SK-N-MC (cell line): ENCODE measurements at places on chromosomes 16 and 17.
A peak's percentile ranks its signal among the peaks of the same experiment; 100 is the strongest.

- peak; percentile 24 for DNase-seq
These were observed 33.7 kb upstream of the KDM8 start for GRCh38 chr16:27169511-27170071.

GRCh38 chr16:83915081-83915480 lies 16.2 kb downstream of the MLYCD start:
- no peak for DNase-seq

DNA sequence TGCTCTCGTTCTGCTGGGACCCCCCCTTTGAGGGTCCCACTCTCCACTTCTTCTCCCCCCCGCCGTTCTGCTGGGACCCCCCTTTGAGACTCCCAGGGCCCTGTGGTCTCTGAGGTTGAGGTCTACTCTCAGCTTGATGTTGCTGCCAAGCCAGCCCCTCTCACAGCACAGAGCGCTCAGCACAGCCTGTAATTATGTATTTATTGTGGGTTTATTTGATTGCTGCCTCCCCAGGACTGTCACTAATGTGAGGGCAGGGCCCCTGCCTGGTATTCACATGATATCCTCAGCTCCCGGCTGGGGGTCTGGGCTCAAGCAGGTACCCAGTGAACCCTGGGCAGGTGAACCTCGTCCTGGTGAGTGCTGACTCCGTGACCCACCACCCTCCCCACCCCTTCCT lies 35.4 kb downstream of the ACTG1 start:
- DNase-seq, result no peak

DNA sequence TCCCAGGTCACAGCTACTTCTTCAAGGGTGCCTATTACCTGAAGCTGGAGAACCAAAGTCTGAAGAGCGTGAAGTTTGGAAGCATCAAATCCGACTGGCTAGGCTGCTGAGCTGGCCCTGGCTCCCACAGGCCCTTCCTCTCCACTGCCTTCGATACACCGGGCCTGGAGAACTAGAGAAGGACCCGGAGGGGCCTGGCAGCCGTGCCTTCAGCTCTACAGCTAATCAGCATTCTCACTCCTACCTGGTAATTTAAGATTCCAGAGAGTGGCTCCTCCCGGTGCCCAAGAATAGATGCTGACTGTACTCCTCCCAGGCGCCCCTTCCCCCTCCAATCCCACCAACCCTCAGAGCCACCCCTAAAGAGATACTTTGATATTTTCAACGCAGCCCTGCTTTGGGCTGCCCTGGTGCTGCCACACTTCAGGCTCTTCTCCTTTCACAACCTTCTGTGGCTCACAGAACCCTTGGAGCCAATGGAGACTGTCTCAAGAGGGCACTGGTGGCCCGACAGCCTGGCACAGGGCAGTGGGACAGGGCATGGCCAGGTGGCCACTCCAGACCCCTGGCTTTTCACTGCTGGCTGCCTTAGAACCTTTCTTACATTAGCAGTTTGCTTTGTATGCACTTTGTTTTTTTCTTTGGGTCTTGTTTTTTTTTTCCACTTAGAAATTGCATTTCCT lies 3.4 kb upstream of the LPCAT2 start:
- no peak for DNase-seq

DNA sequence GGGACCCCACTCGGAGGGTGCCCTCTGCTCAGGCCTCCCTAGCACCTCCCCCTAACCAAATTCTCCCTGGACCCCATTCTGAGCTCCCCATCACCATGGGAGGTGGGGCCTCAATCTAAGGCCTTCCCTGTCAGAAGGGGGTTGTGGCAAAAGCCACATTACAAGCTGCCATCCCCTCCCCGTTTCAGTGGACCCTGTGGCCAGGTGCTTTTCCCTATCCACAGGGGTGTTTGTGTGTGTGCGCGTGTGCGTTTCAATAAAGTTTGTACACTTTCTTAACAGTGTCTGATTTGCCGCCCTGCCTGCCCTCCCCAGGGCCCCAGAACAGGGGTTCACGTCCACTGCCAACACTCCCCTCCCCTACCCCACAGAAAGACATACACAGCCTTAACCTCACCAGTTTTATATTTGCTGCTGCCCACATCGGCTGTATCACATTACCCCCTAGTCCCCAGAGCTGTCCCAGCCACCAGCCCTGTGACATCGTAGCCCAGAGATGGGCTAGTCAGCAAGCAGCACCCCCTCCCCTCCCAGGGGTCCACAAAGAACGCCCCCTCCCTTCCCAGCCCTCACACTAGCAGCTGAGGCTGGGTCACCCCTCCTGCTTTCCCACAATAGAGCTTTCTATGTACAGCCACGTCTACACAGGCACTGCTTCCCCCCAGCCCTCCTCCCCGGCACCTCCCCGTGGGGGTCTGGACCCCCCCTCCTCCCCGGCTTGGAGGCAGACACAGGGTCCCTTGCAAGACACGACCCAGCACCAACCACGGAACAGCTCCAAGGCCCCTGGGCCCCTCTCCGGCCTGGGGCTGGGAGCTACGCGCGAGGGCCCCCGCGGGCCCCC lies 7.9 kb downstream of the GRN start:
- DNase-seq, result no peak

DNA sequence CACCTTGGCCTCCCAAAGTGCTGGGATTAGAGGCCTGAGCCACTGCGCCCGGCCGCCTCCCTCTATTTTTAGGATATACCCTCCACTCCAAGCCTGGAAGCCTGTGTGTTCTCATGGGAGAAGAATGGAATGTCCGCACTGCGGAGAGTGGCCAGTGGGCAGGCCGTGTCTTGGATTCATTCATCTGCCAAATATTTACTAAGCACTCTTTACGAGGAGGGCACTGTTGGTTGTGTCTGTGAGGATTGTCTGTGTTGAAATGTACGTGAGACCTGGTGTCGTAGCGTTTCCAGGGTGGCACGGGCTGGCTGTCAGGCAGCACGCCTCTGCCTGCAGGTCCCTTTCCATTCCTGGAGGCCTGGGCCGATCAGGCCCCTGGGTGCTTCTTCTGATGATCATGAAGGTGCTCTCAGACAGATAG lies 19.2 kb downstream of the PGS1 start:
- DNase-seq, result no peak

GRCh38 chr16:57722210-57722499 lies 13.4 kb upstream of the KATNB1 start:
- DNase-seq, result no peak

DNA sequence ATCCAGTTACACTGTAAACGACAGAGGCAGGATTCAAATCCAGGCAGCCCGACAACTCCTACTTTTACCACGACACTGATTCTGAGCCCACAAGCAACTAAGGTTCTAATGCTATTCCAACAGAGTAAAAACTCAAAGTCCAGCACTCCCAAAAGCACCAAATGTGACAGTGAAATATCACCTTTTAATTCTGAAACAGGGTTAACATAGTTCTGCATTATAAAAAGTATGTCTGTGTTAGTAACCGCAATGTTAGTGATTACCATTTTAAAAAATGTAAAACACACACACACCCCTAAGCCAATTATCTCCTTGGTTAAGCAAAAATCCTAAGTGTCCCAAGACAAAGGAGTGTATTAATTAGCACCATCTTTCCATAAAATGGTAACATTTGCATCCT lies 19.7 kb downstream of the HELZ start:
- DNase-seq, result no peak

DNA sequence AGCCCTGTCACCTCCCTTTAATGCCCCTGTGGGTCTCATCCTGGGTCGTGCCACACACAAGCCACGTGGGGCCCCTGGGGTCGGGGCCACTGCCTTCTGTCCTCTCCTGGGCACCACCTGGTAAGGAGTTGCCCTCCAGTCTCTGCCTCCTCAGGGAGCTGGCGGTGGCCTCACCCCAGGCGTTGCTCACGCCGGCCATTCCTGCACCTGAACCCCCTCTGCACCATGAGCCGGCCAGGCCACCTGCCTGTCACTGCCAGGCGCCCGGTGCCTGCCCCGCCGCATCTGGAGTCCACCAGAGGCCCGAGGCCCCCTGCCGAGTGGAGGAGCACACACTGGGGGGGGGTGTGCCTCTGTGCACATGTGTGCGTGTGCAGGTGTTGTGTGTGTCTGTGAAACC lies 10.4 kb downstream of the NHERF2 start:
- DNase-seq, result no peak

GRCh38 chr16:765488-765865 lies 4.9 kb downstream of the MSLN start:
- DNase-seq, result no peak

- DNase-seq, result no peak
These were observed 3.2 kb downstream of the ANKRD13B start for GRCh38 chr17:29595943-29596774.

GRCh38 chr16:57764341-57765159 lies 29.0 kb downstream of the KATNB1 start:
- peak; percentile 30 for DNase-seq

- DNase-seq, result no peak
These were observed 165.3 kb downstream of the STX8 start for GRCh38 chr17:9410301-9410700.

GRCh38 chr16:30434852-30435251 lies 5.0 kb upstream of the DCTPP1 start:
- DNase-seq, result no peak

DNA sequence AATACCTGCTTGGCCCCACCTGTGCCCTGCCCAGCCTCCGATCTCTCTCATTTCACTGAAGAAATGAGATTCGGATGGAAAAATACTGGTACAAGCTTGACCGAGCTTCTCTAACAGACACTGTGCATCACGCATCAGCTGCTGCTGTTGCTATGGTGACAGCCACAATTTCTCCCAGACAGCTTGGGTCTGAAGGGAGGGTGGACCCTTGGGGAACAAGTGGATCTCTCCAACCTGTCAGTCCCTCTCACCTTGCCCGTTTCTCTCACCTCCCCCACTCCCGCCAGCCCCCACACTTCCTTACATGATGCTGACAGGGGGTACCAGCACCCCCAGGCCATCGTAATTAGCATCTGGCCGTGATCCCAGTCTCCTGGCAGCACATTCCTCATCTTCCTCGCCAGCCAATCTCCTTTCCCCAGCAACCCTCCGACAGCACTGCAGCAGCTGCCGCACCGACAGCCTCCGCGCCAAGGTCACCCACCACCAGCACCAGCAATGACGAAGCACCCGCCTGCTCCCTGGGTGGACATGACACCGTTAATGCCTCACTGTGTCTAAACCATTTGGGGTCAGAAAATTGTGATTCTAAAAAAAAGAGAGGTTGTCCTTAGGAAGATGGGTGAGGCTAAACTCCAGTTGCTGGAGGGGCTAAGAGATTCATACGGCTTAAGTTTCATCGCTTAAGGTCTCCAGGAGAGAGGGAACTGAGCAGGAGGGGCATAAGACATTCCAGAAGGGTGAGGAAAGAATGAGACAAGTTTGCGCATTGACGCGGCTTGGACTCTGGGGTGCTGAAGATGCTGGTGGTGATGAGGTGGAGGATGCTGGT lies 58.6 kb upstream of the TNRC6A start:
- DNase-seq, result no peak

DNA sequence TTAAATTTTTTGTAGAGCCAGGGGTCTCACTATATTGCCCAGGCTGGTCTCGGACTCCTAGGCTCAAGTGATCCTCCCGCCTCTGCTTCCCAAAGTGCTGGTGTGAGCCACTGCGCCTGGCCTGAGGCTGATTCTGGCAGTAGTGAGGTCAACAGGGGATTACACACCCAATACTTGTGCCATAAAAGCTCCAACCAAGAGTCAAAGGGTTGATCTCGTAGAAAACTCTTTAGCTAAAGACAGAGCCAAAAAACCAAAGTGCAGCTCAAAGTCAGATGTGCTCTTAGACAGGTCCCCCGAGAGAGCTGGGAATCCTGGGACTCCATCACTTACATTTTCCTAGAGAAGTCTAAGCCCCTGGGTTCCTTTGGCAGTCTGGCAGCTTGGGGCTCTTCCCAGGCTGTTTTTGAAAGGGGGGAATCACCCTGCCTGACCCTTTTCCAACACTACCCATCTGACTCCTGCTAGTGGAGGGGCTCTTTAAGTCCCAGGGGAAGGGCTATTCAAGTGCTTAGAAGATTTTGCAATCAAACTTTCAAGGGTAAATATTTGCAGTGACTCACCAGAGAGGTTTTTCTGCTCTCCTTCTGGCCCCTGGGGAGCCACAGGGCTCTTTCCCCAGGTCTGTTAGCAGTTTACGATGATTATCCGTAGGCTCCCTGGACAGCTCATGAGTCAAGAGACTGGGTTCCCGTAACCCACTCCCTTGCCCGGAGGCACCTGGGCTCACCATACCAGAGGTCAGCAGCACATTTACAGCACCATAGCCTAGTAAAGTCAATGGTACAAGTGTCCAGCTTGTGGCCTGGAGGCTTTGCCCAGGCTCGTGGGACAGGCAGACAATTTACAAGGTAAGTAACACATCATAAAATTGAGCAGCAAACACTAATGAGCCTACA lies 408.7 kb downstream of the SLC39A11 start:
- no peak for DNase-seq

DNA sequence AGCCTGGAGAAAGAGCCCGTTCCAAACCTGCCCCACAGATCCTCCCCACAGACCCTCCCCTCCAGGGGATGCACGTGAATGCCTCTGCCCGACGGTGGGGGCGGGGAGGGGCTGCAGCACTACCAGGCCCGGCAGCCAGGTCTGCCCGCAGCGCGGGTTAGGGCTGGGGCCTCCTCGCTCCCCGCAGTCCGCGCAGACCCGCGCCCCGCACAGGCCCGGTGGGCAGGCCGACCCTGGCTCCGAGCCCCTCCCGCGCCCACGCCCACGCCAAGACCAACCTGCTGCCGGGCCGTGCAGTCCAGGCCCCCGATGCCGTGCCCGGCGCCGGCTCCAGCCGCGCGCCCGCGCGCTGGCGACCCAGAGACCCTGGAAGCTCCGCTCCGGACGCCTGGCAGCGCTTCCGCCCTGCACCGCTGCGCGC lies at the start of gene RPUSD1:
RPUSD1 (minus strand) TSS at position 404 of the 421 bp plus-strand sequence. CDS start 644 bp downstream, outside the sequence.
- no peak for DNase-seq

DNA sequence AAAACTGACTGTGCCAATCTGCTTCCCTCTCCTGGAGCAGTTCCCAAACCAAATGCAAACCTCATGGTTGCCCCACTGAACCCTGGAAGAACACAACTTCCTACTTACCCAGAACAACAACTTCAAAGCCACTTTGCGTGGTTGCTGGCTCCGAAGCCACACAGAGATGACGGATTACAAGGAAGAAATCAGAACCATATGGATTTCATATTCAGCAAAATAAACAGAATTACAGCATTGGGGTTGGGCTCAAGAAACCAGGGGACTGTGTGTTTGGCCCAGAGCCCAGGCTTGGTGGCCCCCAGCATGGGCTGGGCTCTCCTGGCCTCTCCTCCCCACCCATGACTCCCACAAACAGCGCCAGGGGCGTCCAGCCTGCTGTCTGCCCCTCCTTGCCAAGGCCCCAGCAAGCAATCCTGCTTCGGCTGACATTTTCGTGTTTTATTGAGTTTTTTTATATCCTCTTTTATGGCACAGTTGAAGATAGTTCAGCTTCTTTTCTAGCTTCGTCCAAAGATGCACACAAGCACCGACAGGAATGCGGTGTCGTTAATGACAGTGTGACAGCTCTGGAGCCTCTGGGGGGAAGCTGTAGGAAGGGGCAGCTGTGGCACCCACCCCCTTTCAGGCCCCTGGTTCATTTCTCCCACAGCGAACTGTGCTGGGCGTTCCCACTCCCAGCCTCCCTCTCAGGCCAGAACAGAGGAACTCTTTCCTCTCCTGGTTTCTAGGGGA lies 137.1 kb downstream of the GAS7 start:
- DNase-seq, result peak; percentile 12

GRCh38 chr17:46135126-46135812 lies 58.0 kb downstream of the KANSL1 start:
- DNase-seq, result no peak

- no peak for DNase-seq
These were observed at the start of gene RAI1 for GRCh38 chr17:17681187-17681743. Gene RAI1 (plus strand): TSS chr17:17681458. CDS start chr17:17792949, 111,491 bp downstream.

GRCh38 chr17:737561-738113 lies 5.2 kb downstream of the TLCD3A start:
- no peak for DNase-seq
